ENCODE measurements at places on chromosomes 2 and 18.

- DNase-seq = no peak
These were observed 90.2 kb downstream of the PXDN start for GRCh38 chr2:1653956-1654695.

DNA sequence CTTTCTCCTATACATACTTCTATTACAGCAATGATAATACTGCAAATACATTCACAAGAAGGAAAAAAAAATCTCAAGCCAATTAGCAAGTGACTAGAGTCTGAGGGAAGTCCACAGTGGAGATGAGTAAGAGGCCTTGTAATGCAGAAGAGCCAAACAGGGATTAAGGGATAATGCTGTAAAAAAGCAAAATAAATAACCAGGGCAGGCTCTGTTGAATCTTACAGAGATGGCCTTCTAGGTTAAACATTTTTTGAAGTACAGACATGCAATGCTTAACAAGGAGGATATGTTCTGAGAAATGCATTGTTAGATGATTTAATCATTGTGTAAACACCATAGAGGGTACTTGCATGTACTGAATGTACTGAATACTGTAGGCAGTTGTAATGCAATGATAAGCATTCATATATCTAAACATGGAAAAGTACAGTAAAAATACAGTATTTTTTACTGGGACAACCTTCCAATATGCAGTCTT lies 122.1 kb upstream of the RMDN2 start:
- no peak for DNase-seq

- DNase-seq = no peak
These were observed 67.0 kb upstream of the TCF4 start for GRCh38 chr18:55654986-55655385.

GRCh38 chr2:159455330-159455918 lies 160.9 kb downstream of the BAZ2B start:
- DNase-seq = no peak

DNA sequence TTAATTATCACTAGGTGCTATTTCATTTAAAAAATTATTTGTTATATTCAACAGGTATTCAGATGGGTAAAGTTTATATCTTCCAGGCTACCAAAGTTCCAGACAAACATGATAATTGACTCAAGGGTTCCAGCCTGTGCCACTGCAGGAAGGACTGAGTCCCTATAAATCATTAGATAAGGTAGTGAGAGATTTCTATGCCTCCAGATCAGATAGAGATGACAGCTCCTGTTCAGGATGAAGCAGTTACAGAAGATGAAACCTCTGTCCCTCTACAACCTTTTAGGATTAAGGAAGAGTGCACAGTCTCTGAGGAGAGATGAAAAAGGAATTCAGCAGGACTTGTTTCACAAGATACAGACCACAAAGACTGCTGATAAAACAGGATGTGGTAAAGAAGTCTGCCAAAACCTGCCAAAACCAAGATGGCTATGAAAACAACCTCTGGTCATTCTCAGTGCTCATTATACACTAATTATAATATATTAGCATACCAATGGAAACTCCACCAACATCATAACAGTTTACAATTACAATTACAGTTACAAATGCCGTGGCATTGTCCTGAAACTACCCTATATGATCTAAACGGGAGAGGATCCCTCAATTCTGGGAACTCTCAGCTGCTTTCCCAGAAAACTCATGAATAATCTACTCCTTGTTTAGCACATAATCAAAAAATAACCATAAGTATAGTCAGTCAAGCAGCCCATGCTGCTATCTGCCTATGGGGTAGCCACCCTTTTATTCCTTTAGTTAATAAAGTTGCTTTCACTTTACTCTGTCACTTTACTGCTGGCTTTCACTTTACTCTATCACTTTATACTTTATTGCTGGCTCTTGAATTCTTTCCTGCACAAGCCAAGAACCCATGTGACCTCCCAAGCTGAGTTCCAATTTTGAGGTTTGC lies 288.5 kb downstream of the PDE11A start:
- DNase-seq = no peak

GRCh38 chr2:239732666-239733010 lies 292.5 kb downstream of the NDUFA10 start:
- DNase-seq = no peak

Measured in stimulated activated CD4-positive, alpha-beta T cell treated with anti-CD3 and anti-CD28 coated beads, Interleukin-1b, Interleukin-23, amount 100 ng/mL, for 4 hours (primary cell).